ENCODE measurements at places on chromosomes 5 and 9.

- DNase-seq = no peak
These were observed 317.8 kb upstream of the ADCY2 start for GRCh38 chr5:7078101-7078500.

- no peak for DNase-seq
These were observed 34.3 kb downstream of the ITK start for GRCh38 chr5:157214861-157215513.

DNA sequence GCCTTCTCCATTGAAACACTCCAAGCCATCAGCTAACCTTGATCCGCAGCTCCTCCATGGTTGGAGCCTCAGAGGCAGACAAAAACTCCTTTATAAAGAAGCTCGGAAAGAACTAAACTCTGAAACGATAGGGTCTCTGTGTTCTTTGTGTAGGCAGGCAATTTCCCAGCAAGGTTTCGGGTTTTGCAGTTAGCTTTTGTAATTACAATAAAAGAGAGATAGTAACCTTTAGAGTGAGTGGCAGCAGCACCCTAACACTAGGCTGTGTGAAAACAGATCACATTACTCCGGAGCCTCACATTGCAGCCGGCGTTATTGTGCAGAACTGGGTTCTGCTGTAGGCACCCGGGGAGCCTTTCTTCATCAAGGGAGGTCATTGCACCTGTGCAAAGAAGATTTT lies 115.8 kb upstream of the MAP3K1 start:
- DNase-seq = no peak

DNA sequence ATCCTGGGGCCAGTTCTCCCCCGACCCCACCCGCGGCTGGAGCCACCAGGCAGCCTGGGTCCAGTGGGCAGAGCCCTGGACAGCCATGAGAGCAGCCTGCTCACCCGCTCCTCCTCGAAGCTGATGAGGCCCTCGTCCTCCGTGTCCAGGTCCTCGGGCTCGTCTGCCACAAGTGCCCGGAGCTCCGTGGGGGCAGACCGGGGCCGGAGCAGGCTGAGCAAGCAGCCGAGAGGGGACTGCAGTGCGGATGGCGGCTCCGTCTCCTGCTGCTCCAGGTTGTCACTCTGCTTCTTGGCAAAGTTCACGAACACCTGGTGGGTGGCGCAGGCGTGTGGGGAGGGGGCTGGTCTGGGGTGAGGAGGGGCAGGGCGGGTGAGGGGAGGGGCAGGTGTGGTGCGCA lies 11.9 kb upstream of the CLIC3 start:
- DNase-seq = no peak

GRCh38 chr9:94952565-94953373 lies 226.3 kb downstream of the AOPEP start:
- no peak for DNase-seq

All from nucleus accumbens (tissue), 56 donors.